Pulmonary artery endothelial cell (primary cell): ENCODE measurements at places on chromosomes 6 and 20. TPM values are rescaled to one million over a fixed set of nuclear protein-coding genes. Genes with fewer than 3 reads are reported as not detected.

FAXC gene
- total RNA-seq: 0.07 and 0.18 TPM in 2 replicates

ASIP gene
- total RNA-seq: not detected in 2 replicates

GRCh38 chr6:125637207-125637606, 112.2 kb upstream of the HEY2 start:
- DNase-seq: no peak

- peak; percentile 4 for DNase-seq
Observed at GRCh38 chr20:62617711-62618483, 24.4 kb upstream of the SLCO4A1 start.

DNA sequence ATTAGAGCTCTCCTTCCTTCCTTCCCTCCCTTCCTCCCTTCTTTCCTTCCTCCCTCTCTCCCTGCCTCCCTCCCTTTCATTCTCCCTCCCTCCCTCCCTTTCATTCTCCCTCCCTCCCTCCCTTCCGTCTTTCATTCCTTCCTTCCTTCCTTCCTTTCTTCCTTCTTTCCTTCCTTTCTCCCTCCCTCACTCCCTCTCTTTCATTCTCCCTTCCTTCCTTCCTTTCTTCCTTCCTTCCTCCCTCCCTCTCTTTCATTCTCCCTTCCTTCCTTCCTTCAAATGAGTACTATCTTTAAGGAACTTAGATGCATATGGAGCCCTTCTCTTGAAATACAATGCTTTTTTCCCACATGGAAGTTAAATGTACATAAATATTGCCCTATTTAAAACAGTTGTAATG, 20.9 kb upstream of the PTPRK start:
- DNase-seq: no peak
